A549 treated with Hydrocortisone at 1 μM for 4 hours (cell line): ENCODE measurements at places on chromosomes 11 and 22. TPM values are rescaled to one million over a fixed set of nuclear protein-coding genes. Genes with fewer than 3 reads are reported as not detected.

The CSTPP1 gene
- total RNA-seq: 27.9 to 34.8 TPM (median 30.6 TPM) in 5 replicates

The SLC6A5 gene
- total RNA-seq: not detected in 5 replicates

The PARVA gene
- 24.1 to 29.0 TPM (median 26.0 TPM) in 5 replicates for total RNA-seq

The COX8A gene
- 634 to 1,125 TPM (median 1,037 TPM) in 5 replicates for total RNA-seq

The CD6 gene
- total RNA-seq: 0.08 to 0.22 TPM (median 0.21 TPM) in 5 replicates

The MYRF gene
- 15.3 to 19.7 TPM (median 18.3 TPM) in 5 replicates for total RNA-seq

The NUP98 gene
- 53.7 to 85.7 TPM (median 62.9 TPM) in 5 replicates for total RNA-seq

The SCT gene
- total RNA-seq: not detected in 5 replicates

The PNPLA3 gene
- total RNA-seq: 0.70 to 1.0 TPM (median 0.83 TPM) in 5 replicates

The PLA2G3 gene
- total RNA-seq: not detected in 5 replicates

The CCDC82 gene
- total RNA-seq: 16.3 to 25.6 TPM (median 19.1 TPM) in 5 replicates

The CREBZF gene
- total RNA-seq: 20.3 to 26.5 TPM (median 26.1 TPM) in 5 replicates

The FGF19 gene
- 0.05 to 0.14 TPM (median 0.08 TPM) in 4 of 5 replicates, not detected in the other for total RNA-seq

The OR4C6 gene
- total RNA-seq: not detected in 5 replicates

The TSPAN32 gene
- not detected in 5 replicates for total RNA-seq

The SCGB1A1 gene
- total RNA-seq: not detected in 5 replicates

The GLYAT gene
- total RNA-seq: not detected in 5 replicates

The AASDHPPT gene
- total RNA-seq: 28.3 to 40.2 TPM (median 31.9 TPM) in 5 replicates

The MRGPRX4 gene
- total RNA-seq: not detected in 5 replicates

The GALNT18 gene
- total RNA-seq: 27.0 to 34.1 TPM (median 32.5 TPM) in 5 replicates

The KIF18A gene
- 12.4 to 18.9 TPM (median 14.1 TPM) in 5 replicates for total RNA-seq
